ENCODE measurements at places on chromosomes 3 and 15.
A peak's percentile ranks its signal among the peaks of the same experiment; 100 is the strongest.

DNA sequence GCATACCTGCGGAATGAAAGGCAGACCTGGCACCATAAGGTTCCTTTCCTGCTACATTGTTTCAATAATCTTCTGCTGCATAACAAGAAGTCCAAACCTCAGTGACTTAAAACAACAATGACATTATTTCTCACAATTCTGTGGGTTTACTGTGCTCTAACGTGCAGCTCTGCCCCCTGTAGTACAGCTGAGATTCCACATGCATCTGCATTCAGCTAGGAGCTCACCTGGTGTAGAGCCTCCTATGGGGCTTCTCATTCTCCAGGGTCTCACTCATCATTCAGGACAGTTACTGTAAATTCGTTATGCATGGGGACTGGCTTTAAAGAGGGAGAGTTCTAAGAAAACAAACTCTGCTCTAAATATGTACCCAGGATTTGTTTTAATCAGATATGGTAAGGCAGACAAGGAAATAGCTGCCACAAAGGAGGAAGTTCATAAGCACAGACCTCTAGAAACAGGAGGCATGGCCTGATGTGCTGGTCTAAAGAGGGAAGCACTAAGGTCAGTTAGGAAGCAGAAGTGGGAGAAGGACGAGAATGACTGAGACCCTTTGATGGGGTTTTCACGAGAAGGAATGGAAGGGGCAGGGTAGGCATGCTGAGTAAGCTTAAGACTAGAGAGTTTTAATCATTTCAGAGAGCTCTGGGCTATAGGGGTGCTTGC lies 347.0 kb downstream of the NEK10 start:
- no peak for DNase-seq

DNA sequence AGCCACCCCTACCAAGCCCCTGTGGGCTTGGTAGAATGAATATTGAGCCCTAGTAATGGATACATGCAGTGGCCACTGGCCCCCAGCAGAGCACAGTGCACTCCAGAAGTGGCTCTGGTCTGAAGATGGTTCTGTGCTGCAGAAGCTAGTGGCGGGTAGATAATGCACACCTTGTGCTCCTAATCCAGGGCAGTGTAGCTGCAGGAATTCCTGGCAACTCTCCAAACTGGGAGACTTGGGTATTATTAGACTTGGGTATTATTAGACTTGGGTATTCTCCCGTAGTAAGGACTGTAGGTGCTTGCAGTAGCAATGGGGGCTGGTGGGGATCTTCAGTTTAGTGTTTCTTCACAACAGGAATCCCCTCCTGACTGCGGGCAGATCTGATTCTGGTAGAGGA lies 34.7 kb downstream of the NUSAP1 start:
- DNase-seq = no peak

DNA sequence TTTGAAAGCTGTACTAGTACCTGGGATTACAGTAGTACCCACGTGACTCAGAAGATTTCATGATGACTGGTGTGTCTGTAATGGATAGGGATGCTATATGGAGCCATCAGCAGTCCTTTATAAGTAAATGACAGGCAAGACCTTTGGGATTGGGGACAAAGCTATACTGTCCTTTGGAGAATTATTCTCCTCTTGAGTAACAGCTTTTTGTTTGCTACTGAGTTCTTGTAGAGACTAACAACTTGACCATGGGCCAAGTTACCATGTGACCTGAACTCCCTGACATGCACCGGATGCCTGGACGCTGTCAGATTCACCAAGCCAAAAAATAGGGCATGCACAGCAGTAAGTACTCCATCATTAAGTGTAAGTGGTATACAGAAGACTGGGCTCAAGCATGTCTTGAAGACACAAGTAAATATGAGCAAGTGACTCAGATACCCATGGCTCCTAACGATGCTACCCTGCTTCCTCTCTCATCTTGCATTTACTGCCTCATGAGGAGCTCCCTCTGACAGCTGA lies 12.9 kb downstream of the SEC11A start:
- peak; percentile 13 for DNase-seq

DNA sequence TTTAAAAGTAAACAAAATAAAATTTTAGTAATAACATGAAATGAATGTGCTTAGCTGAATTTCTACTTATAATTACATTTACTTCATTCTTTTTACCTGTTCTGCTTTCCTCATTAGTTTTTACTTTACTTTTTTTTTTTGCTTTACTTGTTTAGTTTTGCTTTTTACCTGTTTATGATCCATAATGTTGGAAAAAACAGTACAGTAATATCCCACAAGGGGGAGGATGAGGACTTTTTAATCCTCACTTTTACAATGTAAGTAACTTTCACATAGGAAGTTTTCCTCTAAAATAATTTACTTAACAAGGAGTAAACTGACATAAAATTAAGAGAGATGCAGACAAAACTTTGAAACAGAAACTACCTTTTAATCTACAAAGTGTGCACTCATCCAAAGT lies 268.7 kb downstream of the TBC1D5 start:
- no peak for DNase-seq

DNA sequence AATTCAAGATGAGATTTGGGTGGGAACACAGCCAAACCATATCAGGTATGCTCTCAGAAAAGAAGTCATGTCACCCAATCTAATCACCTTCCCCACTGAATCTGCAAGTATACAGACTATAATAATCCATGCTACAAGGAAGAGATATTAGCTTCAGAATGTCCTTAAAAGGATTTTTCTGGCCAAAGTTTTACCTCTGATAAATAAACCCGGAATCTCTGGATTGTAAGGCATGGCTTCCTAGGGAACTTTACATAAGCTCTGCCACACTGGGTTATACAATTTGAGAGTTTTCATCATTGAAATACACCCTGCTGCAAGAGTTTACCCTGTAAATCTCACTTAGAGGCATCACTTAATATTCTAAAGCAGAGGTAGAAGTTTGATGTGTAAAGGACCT lies 330.5 kb upstream of the KCNMB2 start:
- no peak for DNase-seq

DNA sequence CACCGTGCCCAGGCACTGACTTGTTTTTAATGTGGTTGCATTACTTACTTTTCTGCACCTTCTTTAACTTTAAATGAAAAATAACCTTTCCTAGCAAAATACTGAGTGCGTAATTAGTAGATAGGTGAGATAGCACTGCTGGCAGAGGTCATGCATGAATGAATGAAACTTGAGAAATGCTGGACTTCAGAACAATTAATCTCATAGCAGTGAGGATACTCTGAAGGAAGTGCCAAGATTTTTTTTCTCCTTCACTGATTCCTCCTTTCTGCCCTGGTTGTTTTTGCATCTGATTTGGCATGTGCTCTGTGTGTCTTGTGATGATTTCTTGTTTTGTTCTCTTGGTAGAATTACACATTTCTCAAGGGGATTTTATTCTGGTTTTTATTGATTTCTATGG lies 378.9 kb downstream of the PTPRG start:
- no peak for DNase-seq

DNA sequence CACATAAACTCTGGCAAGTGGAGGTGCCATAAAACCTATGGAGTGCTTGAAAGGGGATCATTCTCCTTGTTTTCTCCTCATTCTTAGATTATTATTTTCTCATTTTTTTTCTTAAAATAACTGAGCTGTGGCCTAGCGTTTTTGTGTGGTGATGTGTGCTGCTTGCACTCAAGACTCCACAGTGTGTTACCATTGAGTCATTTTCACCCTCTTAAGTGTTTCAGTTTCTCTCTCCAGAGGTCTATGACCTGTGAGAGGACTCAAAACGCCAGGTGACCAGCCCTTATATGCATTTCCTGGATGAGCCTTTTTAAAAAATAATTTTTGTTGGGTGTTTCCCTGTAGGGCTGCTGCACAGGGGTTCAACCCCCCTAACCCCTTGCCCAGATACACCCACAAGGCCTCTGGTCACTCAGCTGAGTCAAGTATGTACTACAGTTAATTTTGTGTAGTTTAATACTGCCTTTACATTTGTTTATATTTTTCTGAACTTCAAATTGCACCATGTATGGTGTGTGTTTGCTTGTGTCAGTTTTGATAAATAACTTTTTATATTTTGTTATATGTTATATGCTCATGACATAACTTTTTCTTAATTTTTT lies 15.4 kb upstream of the BTLA start:
- DNase-seq = no peak

- DNase-seq = no peak
These were observed 97.6 kb downstream of the TPRG1 start for GRCh38 chr3:189269365-189269764.

GRCh38 chr3:156465194-156465593 lies 89.7 kb downstream of the SSR3 start:
- DNase-seq = no peak

GRCh38 chr3:128683957-128684356 lies 33.3 kb upstream of the RPN1 start:
- DNase-seq = no peak

DNA sequence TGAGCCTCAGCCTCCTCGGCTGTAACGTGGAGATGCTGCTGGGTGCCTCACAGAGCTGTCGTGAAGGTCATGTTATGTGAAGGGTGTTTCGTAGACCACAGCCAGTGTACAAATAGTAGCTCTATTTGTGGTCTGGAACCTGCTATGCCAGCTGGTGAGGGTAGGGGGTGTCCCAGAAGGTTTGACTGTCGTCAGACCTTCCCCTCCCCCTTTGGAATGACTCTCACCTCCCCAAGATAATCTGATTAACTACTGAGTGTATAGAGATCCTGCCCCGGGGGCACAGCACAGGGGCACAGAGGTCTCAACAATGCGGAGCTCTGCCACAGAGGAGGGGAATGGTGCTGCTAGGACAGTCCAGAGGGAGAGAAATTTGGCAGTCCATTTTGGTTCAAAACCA lies 20.5 kb downstream of the FGD5 start:
- no peak for DNase-seq

- no peak for DNase-seq
These were observed 34.1 kb downstream of the EPHB3 start for GRCh38 chr3:184595726-184596125.

GRCh38 chr3:23949784-23950183 lies 4.7 kb downstream of the NR1D2 start:
- no peak for DNase-seq

DNA sequence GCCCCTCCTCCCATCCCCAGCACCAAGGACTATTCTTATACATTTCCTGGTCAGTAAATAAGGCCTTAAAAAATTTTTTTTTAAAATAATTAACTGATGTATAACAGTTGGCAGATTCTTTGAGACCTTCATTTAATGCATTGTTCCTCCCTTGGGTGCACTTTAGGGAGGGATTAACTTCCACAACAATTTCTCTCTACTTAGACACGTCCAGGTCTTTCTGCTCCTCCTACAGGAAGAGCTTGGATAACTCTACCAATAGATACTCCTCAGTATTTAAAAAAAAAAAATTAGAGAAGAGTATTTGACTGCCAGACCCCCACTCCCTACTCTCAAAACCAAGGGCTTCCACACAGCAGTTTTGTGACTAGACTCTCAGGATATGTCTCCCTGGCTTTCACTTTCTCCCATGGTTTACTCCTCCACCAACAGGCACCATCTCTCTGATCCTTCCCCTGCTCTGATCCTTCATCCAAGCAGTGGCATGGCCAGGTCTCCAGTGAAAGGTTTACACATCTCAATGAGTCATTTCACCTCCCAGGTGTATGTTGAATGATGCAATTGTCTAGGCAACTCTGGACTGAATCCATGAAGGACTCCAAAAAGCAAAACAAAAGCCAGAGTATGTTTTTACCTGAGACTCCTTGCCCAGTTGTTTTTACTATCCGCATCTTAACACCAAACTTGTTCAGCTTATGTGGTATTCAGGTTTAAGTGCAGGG lies 7.4 kb downstream of the ZIC4 start:
- no peak for DNase-seq

GRCh38 chr15:27401471-27401870 lies 430.5 kb downstream of the GABRG3 start:
- no peak for DNase-seq

DNA sequence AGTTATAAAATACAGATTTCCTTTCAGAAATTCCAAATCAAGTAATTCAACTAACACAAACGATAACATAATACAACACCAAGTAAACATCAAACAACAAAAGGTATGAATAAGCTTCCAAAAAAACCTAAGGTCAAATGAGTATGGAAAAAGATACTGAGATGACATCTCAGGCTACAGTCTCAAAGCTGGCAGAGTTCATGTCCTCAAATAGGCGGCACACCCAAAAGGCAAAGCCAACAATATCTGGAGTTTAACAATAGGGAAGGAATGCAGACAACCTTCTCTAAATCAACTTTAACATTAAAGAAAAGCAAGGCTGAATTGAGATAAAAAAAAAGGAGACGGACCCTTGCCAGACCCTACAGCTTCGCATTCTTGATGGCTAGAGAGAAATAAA lies 346.6 kb downstream of the RSL24D1 start:
- no peak for DNase-seq

- no peak for DNase-seq
These were observed 608.8 kb downstream of the ROBO2 start for GRCh38 chr3:77648664-77649063.

- no peak for DNase-seq
These were observed 428.8 kb upstream of the TBL1XR1 start for GRCh38 chr3:177626045-177626444.

DNA sequence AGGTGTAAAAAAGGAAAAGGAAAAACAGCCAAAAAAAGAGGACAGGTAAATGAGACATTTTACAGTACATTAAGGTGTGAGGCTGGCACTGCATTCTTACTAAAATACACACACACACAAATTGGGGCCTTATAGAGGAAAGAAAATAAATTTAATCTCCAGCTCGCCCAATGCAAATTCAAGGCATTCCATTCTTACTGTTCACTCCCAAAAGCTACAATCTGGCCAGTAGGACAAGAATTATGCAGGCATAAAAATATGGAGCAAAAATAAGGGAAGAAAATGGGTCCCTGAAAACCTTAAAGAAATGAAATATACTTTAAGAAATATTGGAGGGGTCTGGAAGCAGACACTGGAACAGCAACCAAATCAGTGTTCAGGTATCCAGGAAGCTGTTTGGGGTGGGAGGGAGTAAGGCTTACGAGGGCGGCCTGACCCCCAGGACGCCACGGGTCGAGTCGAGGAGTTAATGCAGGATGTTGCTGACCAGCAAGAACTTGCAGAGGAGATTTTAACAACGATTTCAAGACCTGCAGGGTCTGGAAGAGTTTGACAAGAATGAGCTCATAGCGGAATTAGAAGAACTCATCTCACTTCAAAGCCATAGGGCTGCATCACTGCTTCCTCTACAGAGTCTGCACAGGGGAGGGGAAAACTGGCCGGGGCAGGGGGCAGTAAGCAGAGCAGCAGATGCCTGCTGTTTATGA lies 245.5 kb downstream of the TBL1XR1 start:
- no peak for DNase-seq

- no peak for DNase-seq
These were observed 376.6 kb downstream of the RSL24D1 start for GRCh38 chr15:54820098-54820497.

GRCh38 chr3:10666621-10667020 lies 149.4 kb upstream of the SLC6A11 start:
- peak; percentile 33 for DNase-seq

GRCh38 chr15:80179025-80179759 lies 26.4 kb downstream of the FAH start:
- DNase-seq = no peak

Data from amygdala (tissue), 56 donors.